ENCODE measurements at places on chromosomes 12 and 14. TPM values are rescaled to one million over a fixed set of nuclear protein-coding genes. Genes with fewer than 3 reads are reported as not detected.

Gene ADCY6
- polyA plus RNA-seq, result 46.4 TPM

Gene OVCH1
- not detected for polyA plus RNA-seq

Gene MUCL1
- polyA plus RNA-seq, result not detected

Gene ZC2HC1C
- 1.2 TPM for polyA plus RNA-seq

Gene KRT79
- not detected for polyA plus RNA-seq

Gene NTN4
- 0.11 TPM for polyA plus RNA-seq

Gene KLRD1
- polyA plus RNA-seq, result not detected

Gene ACOT6
- not detected for polyA plus RNA-seq

Gene AMN
- polyA plus RNA-seq, result 0.03 TPM

All from SK-N-SH (cell line).